Esophagus squamous epithelium (tissue), 5 donors: ENCODE measurements at places on chromosomes 5 and 9.

- no peak for DNase-seq
Measured at GRCh38 chr5:27701931-27702903, 663.8 kb upstream of the CDH9 start.

GRCh38 chr5:32230356-32231099, 56.4 kb upstream of the GOLPH3 start:
- no peak for DNase-seq

DNA sequence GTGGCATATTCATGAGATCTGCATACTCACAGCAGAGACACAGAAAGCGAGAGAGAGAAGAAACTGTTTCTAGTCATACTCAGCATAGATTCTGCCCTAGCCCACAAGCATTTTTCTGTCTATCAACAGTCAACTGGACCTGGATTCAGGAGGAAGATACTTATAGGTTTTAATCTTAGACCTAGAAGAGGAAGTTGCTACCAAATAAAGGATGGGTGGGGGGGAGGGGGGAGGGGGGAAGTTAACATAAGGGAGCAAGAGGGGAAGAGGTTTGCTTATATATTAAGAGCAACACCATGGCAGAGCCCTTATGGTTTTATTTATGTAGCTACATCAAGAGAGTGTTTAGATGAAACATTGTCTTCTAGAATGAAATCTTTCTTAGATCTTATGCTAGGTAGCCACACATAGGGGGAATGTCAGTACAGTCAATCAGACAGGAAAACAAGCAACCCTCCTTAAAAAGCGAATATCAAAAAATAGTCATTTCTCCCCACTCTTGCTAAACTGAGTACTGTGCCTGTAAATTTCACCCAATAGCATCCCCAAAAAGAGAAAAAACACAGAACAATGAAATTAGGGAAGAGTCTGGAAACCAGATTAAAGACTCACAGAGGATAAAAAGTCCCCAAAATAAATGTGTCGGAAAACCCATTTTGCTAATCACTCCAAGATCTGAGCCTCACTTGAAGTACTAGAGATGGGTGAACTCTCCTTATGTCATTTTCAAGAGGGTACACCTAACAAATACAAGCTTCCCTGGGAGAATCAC, 192.7 kb upstream of the NR4A3 start:
- no peak for DNase-seq

GRCh38 chr9:6782345-6782744, 24.6 kb downstream of the KDM4C start:
- DNase-seq, result no peak

DNA sequence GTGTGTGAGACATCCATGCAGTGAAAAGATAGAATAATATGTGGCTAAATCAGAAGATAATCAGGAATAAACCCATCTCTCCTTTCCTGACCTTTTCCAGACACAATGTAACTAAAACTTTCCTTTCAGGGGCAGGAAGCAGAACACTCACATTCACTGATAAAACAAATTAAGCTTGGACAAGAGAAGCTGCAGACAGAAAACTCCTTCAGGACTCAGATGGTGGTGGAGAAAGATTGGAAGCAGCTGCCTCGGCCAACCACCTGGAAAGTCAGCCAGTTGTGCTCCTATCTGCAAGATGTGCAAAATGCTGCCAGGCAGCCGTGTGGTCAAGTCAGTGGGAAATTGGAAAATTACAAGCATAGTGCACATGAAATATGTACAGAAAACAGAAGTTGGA, 26.9 kb downstream of the RASEF start:
- no peak for DNase-seq

GRCh38 chr5:66615136-66615535, 18.9 kb downstream of the MAST4 start:
- no peak for DNase-seq

- no peak for DNase-seq
Measured at GRCh38 chr9:121182989-121183388, 18.7 kb downstream of the RAB14 start.

DNA sequence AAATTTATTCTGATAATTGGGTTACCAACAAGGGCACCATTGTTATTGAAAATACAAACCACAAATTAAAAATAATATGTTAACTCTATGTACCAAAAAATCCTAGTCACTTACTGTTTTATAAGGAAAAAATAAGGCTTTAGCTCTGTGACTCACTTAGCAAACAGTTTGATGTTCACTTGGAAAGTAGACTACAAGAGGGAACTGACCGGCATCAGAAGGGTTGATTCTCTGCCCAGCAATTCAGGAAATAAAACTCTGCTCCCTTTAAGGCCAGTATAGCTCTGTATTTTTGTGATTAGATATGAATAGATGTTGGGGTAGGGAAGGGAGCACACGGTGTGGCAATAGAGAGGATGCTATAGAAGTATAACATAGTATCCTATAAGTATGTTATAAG, 671.3 kb downstream of the LRRC70 start:
- DNase-seq, result no peak
